ENCODE measurements at places on chromosomes 16 and 17.

GRCh38 chr17:2198927-2199326 is 104.7 kb downstream of the SMG6 start:
- DNase-seq, result no peak

DNA sequence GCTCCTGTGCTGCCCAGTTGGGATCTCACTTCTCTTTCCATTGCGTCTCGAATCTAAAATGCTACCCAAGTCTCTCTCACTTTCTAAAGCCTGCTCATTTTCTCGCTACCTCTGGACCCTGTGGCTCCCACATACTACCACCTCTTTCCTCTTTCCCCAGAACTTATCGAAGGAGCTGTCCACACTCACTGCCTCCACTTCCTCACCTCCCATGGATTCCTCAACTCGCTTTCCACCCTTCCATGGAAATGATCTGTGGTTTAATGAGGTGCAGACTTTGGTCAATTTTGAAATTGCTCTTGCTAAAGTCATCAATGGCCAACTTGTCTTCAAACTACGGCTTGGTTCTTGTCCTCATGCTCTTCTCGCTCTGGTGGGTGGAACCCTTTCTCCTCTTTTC is 37.2 kb upstream of the ETV4 start:
- DNase-seq, result no peak

DNA sequence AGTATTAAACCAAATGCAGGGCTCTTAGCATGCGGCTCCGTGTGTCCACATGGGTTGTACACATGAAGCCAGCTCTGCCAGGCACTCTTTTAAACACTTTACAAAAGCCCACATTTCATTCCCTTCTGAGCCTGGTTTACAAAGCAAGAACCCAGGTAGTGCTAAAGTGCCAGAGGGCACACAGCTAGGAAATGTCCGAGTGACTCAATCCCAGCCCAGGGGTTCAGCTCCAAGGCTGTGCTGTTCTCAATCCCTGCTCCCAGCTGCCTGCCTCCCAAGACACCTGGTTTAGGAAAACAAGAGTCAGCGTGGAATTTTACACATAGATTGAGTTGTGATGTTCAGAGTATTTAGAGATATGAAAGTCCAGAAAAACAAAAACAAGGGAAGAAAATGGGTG is 13.3 kb upstream of the DCAF7 start:
- DNase-seq, result no peak

GRCh38 chr16:17423221-17423620 is 47.5 kb downstream of the XYLT1 start:
- DNase-seq, result no peak

DNA sequence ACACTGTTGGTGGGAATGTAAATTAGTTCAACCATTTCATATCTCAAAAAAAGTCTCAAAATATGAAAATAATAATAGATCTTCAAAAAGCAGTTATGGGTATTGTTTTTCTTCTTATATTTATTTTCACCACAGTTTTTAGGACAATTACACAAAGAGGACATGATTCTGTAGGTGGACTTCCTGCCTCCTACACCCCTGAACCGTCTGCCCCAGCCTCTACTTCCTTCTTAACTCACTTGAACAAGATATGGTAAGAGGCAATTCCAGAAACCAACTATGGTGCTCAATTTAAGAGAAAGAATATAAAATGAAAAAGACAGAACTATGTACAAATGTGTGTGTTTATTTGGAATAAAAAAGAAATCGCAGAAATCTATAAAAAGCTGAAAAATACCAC is 74.1 kb upstream of the MON1B start:
- no peak for DNase-seq

GRCh38 chr16:83706394-83706793 is 101.4 kb upstream of the HSBP1 start:
- no peak for DNase-seq

Data from stimulated activated CD4-positive, alpha-beta T cell treated with anti-CD3 and anti-CD28 coated beads, TNF-alpha, amount 100 ng/mL, for 24 hours (primary cell).